ENCODE measurements at places on chromosomes 4 and X.

GRCh38 chr4:22514481-22514880 lies 1.4 kb downstream of the ADGRA3 start:
- DNase-seq, result no peak

DNA sequence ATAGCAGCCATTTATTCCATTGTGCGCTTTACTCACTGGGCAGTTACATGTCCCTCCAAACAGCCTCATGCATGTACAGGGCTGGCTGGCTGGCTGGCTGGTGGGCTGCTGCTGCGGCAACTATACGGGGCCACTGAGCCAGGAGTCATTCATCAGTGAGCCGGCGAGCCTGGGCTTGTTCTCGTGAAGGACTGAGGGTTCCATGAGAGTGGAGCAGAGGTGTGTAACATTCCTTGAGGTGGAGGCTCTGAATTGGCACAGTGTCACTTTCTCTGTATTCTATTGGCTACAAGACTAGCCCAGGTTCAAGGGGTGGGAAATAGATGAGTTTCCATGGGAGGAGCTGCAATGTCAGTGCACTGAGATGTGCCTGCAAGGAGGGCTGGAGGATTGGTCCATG lies 89.1 kb downstream of the ARHGAP10 start:
- DNase-seq, result no peak

- DNase-seq, result no peak
Observed at GRCh38 chr4:85818700-85819099, 343.8 kb downstream of the ARHGAP24 start.

DNA sequence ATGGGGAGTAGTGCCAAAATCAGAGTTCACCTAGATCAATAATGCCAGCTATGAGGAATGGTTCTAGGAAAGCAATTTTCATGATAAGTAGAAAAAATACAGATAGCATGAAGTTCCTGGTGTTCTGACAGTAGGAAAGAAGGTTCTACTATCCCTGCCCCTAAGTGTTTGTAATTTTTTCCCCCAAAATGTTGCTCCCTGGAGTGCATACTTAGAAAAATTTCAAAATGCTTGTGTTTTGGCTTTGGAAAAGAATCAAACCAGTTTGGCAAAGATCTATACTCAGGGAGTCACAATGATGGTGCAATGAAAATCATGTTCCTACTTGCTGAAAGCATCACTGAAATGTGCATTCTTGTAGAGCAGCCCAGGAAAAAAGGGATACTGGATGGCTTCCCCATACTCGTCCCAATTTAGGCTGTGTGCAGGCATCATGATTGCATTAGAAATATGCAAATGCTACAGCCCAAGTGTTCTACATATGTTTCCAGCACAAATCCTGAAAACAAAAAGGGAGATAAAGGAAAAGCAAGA lies 74.7 kb downstream of the LPAR4 start:
- DNase-seq, result no peak

GRCh38 chr4:16843831-16844508 lies 54.5 kb downstream of the LDB2 start:
- DNase-seq, result no peak

GRCh38 chrX:68299898-68300297 lies 133.4 kb downstream of the OPHN1 start:
- no peak for DNase-seq

DNA sequence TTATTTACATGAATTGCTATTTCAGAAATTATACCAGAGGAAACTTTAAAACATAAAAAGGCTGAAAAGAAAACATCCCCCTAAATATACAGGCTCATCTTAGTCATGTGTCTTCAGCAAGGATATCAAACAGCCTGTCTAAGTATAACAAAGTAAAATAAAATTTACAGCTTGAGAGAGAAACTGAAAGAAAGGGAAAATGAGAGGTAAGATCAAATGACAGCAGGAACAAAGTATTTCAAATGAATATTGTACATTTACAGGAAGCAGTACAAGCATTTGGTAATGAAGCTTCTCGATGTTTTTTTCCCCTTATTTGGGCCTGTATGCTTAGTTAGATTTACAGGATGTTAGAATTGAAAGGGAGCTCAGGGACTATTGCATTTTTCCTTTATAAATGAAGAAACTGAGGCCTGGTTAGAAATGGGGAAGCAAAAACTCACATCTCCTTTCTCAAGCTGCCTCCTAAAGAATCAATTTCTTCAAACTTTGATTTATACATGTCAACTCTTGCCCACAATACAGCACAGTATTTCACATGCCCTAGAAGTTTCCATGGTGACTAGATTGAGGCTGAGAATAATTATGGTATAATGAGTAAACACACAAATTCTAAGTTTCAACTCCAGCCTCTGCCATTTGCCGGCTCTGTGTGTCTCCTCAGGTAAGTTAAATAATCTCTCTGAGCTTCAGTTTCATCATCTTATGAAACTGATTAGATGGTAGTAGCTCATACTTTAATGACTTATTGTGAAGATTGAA lies 29.3 kb downstream of the DAPP1 start:
- no peak for DNase-seq

DNA sequence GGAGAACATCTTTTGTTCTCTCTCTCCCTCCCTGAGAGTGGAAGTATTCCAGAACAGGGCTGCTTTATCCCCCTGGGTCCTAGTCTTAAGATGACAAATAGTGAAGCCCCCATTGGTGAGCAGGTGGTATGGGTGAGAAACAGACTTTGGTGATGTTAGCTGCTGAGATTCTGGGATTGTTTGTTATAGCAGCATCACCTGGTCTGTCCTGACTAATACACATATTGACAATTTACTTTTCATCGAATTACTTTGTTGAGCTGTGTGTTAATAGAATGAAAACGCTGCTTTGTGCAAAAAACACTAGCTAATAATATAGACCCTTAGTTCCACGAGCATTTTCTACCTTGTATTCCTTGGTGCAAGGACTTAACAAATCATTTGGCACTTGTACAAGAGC lies 133.5 kb downstream of the ASMT start:
- DNase-seq, result no peak

- no peak for DNase-seq
Observed at GRCh38 chrX:108224727-108225621, 133.4 kb downstream of the ATG4A start.

DNA sequence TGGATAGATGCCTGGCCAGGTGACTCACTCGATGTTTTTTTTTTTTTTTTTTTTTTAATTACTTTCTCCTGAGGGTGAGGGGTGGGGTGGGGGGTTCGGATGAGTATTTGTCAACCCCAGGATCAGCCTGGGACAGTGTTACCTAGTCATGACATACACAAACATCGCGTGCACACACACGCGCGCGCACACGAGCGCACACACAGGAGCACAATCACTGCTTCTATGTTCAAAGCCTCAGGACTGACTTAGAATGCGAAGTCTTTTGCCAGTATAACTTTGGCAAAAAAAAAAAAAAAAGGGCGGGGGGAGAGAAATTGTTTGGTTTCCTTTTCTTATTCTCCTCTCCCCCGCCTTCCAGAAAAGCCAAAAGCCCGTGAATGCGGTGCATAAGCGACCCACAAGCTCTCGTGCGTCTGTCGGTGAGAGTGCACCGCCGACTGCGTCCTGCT lies 115.0 kb upstream of the TEX13C start:
- DNase-seq, result no peak

DNA sequence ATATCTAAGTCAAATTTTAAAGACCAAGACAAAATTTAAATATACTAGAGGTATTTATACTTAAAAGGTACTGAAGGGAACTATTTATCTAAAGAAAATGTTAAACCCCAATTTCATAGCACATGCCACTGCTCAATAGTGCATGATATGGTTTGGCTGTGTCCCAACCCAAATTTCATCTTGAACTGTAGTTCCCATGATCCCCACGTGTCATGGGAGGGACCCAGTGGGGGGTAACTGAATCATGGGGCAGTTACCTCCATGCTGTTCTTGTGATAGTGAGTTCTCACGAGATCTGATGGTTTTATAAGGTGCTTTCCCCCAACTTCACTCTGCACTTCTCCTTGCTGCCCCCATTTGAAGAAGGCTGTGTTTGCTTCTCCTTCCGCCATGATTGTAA lies 32.3 kb downstream of the MAML3 start:
- DNase-seq, result no peak

DNA sequence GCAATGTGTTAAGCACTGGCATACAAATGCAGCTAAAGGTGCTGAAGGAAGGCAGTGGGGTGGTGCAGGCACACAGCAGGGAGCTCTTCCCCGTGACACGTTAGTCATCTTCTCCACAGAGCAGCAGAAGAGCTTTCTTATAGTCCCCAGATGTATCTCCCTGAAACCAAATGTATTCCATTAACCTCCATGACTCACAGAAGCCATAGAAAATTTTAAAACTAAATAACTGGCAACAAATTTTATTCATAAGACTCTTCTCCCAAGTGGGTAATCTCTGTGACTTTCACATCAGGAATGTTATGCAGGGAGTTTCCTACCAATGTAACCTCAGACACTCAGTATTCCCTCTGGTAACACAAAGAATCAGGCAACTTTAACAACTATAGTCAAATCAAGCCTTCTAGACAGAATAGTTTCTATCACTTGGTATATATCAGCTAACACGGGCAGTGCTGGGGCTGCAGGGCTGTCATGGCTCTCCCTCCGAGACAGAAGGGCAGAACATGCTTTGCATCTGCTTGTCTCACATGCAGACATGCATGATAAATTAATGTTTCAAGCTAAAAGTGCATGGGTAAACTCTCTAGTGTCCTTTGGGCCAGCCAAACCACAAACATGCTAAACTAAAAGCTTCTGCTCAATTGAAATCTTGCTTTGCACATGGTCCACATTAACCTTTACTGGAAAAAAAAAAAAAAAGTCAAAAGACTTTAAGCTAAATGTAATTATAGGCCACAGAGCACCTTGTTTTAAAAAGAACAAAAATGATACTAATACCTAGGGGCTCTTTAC lies 28.2 kb downstream of the ANXA5 start:
- DNase-seq, result no peak

- DNase-seq, result no peak
Observed at GRCh38 chr4:106033469-106033868, 138.2 kb downstream of the NPNT start.

GRCh38 chr4:120769227-120769626 lies 153.3 kb downstream of the PRDM5 start:
- no peak for DNase-seq

GRCh38 chr4:15945516-15945915 lies 7.0 kb upstream of the FGFBP1 start:
- no peak for DNase-seq

DNA sequence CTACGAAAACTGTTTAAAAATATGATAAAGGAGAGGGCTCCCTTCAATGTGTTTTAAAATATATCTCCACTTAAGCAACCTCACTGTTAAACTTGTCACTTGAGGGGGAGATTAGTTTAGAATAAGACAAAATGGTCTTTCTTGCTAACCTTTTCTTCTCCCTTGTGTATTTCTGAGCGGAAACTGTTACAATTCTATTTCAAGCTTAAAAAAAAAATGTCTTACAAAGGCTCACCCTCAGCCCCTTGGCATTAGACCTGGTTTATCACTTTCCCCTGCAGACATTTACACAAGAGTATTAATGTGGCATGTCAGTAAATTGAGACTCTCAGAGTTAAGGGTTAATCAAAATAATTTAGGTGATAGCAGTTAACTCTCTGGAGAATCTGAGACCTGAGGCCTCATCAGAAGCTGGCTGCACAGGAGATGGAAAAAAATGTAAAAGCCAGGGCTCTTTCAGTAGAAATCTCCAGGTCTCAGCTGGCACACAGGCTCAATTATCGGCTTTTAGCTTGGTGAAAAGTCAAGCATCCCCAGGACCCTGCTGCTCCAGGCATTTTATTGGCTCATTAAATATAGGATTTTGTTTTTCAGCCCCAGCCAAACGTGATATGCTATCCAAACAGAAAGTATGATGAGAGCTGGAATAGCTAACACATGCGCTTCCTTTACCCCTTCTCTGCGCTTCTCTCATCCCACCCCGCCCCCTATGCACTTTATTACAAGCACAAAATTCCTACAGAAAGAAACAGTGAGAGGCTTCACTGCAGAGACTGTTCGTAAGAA lies 130.5 kb downstream of the PPA2 start:
- DNase-seq, result no peak

GRCh38 chr4:4315461-4316149 lies 25.6 kb downstream of the ZBTB49 start:
- DNase-seq, result no peak

GRCh38 chrX:38175139-38175538 lies 45.5 kb downstream of the SRPX start:
- DNase-seq, result no peak

GRCh38 chr4:2025817-2026216 lies 17.0 kb upstream of the NELFA start:
- DNase-seq, result no peak

- DNase-seq, result no peak
Observed at GRCh38 chr4:127214016-127214415, 418.7 kb upstream of the INTU start.

GRCh38 chr4:8726344-8726851 lies 133.8 kb downstream of the CPZ start:
- DNase-seq, result no peak

GRCh38 chr4:7554905-7555304 lies 120.2 kb upstream of the PSAPL1 start:
- no peak for DNase-seq
